ENCODE measurements at places on chromosomes 2 and 18.
A peak's percentile ranks its signal among the peaks of the same experiment; 100 is the strongest.

DNA sequence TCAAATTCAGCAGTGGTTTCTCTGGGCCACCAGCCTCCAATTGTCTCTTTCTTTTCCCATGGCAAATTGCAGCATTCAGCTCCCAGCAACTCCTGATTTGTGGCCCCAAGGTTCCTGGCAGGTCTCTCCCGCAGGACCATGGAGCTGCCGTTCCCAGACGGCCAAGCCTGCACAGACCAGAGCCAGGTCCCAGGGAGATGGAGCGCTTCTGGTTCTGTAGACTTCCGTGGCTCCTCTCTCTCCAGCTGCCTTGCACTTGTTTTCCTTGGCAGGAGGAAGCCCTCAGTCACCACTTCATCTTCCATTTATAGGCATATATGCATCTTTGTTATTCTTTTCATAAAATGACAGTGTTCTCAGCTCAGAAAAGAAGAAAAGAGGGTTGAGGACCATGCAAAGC lies 21.7 kb downstream of the TNP1 start:
- DNase-seq, result peak; percentile 35

DNA sequence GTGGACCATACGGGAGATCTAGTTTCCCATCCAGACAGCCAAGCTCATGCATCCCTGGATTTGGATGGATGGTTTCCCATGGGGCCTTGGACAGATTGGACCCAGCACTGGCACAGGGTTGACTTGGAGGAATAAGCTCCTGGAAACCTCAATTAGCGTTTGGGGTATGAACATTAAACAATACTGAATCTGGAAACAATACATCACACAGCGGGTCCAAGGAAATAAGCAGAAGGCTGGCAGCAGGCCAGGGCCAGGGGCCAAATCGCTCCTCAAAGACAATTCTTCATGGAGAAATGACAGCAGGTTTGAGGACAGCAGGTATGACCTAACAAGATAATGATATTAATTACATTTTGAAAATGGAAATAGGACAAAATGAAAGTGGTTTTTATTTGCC lies 540.6 kb downstream of the RIT2 start:
- no peak for DNase-seq

- DNase-seq, result no peak
Measured at GRCh38 chr18:73945130-73945792, 202.4 kb downstream of the FBXO15 start.

- DNase-seq, result peak; percentile 81
Measured at GRCh38 chr2:113219889-113220641, 46.3 kb downstream of the PSD4 start.

GRCh38 chr2:67256892-67257291 lies 140.2 kb upstream of the ETAA1 start:
- peak; percentile 53 for DNase-seq

- peak; percentile 57 for DNase-seq
Measured at GRCh38 chr2:201093573-201093972, 21.8 kb downstream of the NDUFB3 start.

GRCh38 chr2:55371376-55371775 lies 48.3 kb downstream of the CCDC88A start:
- DNase-seq, result no peak

DNA sequence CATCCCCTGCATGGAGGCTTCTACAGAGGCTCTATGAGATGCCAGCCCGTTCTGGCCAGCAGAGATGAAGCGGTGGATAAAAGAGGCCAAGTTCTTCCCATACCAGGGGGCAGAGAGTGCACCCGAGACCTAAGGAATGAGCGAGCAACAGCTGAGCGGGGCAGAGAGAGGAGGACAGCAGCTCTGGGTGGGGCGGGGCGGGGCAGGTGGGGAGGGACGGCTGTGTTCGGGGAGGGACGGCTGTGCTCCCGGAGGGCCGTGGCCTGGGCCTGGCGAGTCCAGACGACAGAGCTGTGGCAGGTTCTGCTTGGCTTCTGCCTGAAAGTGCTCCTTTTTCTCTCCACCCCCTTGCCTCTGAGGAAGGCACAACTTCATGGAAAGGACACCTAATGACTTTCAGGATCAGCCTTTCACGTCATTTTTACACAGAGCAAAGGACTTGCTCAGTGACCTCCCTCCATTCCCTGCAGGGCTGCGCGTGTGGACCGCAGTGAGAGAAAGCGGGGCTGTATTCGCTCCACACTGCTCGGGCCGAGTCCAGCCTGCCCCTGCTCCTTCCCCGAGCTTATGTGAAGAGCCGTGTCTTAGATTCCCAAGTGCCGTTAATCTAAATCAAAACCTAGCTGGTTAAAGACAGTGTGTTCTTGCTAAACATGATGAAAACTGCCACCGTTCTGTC lies 232.9 kb downstream of the HDAC4 start:
- no peak for DNase-seq

DNA sequence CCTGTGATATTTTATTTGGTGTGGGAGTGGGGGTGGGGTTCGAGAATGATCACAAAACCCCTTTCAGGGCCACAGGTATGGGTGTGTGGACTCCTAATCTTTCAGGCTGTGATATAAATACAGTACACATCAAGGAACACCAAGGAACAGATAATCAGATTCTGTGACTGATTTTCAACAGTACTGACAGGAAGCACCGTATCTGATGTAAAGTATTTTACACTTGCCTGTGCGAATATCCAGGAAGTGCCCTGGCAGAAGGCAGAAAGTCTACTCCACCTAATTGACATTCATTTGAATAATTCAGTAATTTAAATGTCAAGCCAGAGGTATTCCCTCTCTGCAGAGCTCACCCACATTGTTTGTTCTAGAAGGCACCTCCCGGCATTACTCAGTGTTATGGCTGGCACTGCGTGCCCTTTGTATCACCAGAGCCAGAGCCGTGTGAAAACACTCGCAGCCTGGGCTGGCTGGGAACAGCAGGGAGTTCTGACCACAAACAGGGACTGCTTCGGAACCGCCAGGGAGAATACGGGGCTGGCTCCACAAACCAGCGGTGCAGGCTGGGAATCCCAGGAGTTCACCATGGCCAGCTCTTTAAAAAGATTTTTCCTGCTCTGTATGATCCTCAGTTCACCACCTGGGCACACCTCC lies 91.8 kb downstream of the ACVR1 start:
- peak; percentile 44 for DNase-seq

- no peak for DNase-seq
Measured at GRCh38 chr2:227097495-227098161, 66.4 kb downstream of the COL4A4 start.

GRCh38 chr2:207819839-207820784 lies 50.4 kb upstream of the FZD5 start:
- DNase-seq, result no peak

DNA sequence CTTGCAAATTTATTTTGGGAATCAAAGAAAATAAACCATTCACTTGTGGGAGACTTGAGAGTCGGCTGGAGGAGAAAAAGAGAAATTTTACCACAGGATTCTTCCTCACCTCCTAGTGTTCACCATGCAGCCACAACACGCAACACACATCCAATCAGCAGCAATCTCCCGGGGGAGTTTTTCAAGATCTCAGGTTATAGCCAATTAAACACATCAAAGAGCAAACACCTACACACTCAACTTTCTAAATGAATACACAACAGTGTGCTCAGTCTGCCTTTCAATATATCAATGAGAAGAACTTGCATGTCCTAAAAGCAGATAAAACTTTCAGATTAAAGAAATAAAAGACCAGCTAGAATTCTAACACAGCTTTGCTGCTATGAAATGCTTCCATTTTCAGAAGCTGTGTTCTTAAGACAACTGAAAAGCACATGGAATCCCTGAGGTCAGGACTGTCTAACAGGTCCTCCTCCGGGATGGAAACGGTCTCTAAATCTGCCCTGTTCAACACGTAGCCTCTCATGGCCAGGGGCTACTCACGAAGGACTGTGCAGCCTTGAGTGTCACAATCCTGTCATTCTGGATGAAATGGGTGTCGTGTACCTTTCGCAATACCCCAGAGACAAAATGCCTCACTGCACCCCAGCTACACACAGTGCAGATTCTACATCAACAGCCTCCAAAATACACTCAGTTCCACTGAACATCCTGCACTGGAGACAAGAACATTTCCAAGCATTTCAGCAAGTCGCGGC lies 84.2 kb downstream of the ZNF516 start:
- DNase-seq, result no peak

DNA sequence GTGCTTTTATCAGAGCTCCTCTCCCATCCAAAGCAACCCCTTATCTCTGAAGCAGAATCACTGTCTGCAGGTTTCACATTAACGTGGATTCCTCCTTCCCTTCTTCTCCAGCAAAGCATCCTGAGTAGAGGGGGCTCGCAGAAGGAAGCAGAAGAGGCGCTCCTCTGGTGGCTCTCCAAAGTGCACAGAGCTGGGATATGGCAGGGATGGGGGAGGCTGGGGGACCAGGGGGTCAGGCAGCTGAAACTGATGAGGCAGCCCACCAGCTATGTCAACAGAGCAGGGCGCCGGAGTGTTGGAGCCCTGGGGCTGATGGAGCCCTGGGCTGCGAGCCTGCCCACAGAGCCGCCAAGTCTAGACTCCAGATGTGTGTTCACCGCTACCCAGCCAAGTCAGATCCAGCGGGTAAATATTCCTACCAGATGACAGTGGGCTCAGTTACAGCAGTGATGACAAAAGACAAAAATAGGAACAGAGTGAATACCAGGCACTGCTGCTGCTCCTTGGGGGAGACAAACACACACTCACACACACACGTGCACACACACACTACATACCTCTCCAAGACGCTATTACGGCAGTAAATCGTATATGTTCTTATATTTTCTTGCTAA lies 678.3 kb upstream of the ID2 start:
- DNase-seq, result peak; percentile 39

DNA sequence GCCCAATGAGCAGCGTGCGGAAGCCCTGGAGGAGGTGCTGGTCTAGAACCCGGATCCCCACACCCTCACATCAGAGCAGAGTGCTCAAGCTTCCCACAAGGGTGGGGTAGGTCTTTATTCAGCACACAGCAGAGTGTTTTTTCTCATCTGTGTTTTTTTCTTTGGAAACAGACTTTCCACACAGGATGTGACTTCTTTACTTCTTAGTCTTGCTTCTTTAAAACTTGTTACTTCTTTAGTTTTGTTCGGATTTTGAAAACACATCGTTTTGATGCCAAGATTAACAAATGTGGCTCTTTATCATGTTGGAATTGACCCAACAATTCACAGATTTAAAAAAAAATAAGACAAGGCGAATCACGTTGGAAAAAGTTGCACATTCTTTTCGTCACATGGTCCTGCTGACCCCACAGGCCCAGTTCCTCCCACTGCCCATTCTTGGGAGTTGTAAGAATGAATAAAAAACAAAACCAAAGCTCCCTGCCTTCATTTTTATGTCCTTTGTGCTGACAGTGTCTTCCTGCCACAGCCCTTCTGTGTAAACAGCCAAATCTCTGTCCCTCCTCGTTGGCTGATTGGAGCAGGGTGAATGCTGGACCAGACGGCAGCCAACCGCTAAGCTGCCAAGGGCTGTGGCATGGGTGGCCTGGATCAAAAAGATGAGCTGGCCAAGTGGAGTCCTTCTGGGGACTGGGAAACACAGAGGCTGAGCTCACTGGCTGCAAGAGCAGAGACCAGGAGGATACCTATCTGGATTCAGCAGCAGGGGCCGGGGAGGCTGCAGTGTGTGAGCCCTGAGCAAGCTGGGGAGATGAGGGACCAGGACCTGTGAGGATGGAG lies 81.6 kb downstream of the TWIST2 start:
- peak; percentile 97 for DNase-seq

DNA sequence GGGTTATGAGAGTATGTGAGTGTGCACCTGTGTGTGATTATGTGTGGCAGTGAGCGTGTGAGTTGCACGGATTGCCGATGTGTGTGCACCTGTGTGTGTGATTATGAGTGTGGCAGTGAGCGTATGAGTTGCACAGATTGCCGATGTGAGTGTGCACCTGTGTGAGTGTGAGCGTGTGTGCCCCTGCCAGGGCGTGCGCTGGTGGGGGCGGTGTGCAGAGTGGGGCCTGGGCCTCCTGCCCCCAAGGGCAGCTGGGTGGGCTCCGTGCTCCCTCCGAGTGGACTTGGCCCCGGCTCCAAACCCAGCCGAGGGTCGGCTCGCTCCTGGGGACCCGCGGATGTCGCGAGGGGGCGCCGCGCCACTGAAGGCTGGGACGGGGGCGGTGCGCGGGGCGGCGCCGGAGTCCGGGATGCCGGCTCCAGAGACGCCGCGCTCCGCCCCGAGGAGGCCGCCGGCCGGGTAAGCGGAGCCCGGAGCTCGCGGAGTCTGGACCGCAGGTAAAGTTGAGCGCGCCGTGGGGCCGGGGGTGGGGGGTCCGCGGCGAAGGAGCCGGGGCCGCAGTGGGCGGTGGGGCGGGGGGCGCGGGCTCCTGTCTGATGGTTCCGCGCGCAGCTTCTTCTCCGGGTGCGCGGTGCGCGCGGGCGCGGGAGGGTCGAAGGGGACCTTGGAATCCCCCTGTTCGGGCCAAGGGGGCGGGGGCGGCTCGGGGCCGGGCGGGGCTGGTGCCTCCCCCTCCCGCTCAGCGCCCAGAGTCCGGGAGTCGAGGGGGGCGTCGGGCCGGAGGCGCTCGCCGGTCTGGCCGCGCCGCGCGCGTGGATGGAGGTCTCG lies at the start of gene KCNG2:
Gene KCNG2 (plus strand): TSS at position 421 of the 828 bp plus-strand sequence. CDS start 65,730 bp downstream, outside the sequence.
- DNase-seq, result peak; percentile 53

DNA sequence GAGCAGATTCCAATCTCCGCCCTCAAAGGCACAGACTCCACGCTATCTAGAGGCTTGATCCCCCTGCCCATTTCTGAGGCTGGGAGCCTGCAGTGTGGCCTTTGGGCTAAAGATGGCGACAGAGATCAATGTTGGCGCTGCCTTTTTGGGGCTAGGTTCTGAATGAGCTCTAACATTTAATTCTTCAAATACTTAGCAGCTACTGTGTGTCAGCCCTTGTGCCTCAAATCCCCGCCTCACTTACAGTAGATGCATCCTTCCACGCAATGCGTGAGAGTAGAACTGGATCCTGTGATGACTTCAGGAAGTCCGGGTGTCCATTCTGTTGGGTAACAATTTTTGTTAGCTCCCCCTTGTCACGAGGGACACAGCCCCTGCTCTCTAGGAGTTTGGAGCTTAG lies 12.4 kb downstream of the IL1F10 start:
- peak; percentile 31 for DNase-seq

Measured in cardiac fibroblast (primary cell).